Right renal pelvis (tissue), 4 donors: ENCODE measurements at places on chromosomes 1 and 21.

GRCh38 chr1:6091823-6092109, 46.1 kb downstream of the KCNAB2 start:
- DNase-seq: no peak

GRCh38 chr1:201400212-201400851, 1.2 kb upstream of the LAD1 start:
- DNase-seq: no peak

- no peak for DNase-seq
These were observed 45.4 kb downstream of the RPL5 start for GRCh38 chr1:92877081-92877711.

GRCh38 chr1:24257373-24257772, 61.8 kb upstream of the GRHL3 start:
- no peak for DNase-seq

DNA sequence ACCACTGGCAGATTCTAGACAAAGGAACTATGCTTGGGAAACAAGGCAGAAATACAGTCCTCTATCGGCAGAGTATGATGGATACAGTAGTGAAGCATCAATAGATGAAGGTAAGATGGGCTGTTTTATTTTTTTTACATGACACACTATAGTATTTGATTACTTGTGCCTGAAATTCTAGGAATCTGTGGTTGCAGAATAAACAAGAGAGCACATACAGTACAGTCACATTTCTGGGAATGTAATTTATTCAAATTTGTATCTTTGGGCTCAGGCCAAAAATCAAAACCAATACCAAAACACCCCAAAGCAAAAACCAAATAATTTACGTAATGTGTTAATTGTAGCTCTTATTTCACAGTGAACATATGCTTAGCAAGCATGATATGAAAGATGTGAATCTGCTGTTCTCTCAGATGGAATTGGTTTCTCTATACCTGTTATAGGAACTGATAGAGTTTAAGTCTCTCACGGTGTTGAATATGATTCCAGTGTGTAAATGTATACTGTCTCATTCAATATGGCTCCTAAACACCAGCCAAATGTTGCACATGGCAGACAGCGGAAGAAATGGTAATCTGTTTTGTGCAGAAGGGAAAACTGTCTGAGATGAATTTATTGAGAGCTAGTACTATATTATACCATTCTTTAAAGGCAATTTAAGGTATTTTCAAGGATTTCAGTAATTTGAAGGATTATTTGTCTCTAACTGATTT, 83.3 kb downstream of the SYT14 start:
- DNase-seq: no peak

DNA sequence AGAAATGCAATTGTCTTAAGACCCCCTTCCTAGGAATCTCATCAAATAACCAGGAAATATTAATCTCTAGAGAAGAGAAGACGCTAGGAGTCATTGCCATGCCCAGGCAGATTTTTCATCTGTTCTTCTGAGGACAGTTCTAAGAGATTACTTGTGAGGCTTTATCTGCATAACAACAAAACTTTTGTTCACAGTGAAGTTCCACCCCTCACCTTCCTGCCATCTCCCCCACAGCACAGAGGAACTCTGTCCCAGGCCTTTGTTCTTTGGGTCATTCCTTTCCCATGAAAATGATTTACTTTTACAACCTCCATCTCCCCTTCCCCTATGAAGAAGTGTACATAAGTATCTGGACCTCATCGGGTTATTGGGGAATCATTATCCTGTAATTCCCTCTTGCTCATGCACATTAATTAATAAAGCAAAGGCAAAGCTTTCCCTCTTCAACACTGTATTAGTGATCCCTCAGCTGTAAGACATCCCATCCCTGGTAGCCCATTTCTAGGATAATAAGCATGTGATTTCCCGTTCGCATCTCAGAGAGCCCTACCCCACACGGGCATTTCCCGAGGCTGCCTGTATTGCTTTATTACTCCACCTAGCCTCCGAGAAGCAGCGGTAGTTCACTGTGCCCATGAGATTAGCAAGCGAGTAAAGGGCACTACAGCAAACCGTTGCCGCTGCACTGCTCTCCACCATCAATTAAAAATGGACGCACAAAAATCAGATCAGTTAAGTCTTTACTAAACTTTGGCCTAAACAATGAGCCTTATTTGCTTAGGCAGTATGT, 384.4 kb upstream of the CAMK1G start:
- DNase-seq: no peak

DNA sequence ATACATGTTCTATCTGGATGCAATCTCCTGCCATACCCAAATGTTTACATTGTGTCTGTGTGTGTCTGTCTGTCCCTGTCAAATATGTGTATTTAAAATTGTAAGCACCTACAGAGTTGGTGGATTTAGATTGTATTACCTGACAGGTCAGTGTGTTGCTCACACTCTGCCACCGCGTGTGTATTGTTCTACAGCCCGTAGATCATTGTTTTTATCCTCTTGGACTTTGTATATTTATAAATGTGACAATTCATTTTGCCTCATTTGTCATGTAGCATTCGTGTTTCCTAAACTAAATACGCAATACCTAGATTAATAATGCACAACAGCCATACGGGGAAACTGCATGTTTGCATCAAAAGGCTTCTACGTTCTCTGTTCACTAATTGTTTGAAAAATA, 634 bp downstream of the ALG14 start:
- DNase-seq: no peak

- no peak for DNase-seq
These were observed 177.6 kb upstream of the OLFM3 start for GRCh38 chr1:102174259-102174863.

DNA sequence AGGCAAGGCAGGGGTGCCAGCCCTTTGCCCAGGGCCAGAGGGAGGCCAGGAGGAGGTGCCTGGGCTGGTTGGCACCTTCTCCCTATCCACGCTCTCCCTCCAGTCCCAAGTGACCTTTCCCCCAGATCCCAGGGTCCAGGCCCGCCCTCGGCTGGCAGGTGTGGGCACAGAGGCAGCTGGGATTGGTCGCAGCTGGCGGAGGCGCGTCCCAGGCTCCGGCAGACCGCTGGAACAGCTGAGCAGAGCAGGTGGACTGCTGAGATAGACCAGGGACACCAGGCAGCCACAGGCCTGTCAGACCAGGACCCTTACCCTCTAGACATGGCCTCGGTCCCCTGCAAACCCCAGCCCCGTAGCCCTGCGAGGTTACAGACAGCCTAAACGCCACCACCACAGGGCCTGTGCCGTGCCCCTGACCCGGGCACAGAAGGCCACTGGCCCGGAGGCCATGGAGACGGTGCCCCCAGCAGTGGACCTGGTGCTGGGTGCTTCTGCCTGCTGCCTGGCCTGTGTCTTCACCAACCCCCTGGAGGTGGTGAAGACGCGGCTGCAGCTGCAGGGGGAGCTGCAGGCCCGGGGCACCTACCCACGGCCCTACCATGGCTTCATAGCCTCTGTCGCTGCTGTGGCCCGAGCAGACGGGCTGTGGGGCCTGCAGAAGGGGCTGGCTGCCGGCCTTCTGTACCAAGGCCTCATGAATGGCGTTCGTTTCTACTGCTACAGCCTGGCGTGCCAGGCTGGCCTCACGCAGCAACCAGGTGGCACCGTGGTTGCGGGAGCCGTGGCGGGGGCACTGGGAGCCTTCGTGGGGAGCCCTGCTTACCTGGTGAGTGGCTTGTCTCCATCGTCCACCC, at the start of gene SLC25A34:
TSS of gene SLC25A34 (plus strand) at position 221 of the 854 bp plus-strand sequence. CDS start at position 449, 228 bp downstream.
- no peak for DNase-seq

GRCh38 chr1:92838519-92838918, 6.7 kb downstream of the RPL5 start:
- DNase-seq: no peak

DNA sequence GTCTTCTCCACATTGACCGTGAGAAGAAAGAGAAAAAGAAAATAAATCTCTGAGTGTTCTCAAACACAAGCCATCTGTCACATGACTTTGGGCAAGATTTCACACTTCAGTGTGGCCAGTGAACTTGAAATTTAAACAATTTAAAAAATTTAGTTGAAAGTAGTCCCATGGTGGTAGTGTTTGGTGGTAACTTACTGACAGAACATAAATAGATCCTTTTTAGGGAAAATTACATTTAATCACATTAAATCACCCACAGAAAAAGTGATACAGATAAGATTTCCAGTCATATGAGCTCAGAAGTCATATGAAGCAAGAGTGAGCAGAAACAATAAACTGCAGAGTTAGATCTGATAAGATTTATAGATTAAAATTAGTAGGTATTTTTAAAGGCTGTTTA, 31.9 kb upstream of the SGIP1 start:
- DNase-seq: no peak

GRCh38 chr1:246726255-246726679, 2.1 kb downstream of the SCCPDH start:
- DNase-seq: no peak

- no peak for DNase-seq
These were observed 162.5 kb upstream of the C1orf174 start for GRCh38 chr1:4062560-4062959.

DNA sequence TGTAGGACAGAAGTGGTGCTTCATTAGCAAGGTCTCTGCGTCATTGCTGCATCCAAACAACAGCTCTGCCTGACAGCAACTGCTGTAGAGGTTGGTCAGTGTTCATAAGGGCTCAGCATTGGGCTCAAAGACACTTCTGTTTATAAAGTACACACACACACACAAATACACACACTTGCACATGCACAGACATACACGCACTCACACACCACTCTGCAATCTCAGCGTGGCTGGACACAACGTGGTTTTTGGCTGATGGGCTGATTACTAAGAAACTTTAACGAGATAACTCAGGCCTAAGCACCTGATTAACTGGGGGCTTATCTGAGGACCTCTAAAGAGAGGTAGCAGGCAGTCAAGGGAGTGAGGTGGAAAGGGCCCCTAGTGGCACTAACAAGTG, 20.4 kb downstream of the CAMK1G start:
- DNase-seq: no peak

GRCh38 chr1:82849460-82849859, 1048.7 kb downstream of the ADGRL2 start:
- DNase-seq: no peak

DNA sequence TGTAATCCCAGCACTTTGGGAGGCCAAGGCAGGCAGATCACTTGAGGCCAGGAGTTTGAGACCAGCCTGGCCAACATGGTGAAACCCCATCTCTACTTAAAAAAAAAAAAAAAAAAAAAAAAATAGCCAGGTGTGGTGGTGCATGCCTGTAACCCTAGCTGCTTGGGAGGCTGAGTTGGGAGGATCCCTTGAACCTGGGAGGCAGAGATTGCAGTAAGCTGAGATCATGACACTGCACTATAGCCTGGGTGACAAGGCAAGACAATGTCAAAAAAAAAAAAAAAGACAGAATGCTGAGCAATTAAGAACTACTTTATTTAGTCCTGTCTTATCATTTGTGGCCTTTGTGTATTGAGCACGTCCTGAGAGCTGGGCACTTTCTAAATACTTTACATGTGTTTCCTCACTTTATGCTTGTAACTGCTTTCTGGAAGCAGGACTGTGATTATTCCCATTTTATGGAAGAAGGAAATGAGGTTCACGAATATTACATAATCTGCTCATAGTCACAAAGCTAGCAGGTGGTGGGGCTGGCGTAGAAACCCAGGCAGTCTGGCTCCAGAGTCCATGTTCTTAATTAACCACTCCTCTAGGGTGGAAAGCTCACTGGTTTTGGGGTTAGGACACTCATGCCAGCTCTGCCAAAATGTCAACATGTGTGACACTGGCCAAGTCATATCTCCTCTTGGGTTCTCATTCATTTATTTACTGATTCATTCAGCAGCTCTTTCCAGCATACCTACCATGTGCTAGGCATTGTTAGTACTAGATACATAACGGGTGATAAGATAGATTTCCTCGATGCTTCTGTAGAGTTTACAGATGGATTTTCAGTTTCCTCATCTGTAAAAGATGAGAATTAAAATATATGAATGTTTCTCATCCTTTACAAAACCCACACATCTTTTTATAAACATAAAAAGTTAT, 57.7 kb downstream of the DDR2 start:
- DNase-seq: no peak

- DNase-seq: no peak
These were observed 52.4 kb upstream of the PAX7 start for GRCh38 chr1:18578271-18578670.

- DNase-seq: no peak
These were observed 90.8 kb downstream of the ZP4 start for GRCh38 chr1:237799762-237800474.

- no peak for DNase-seq
These were observed 185.6 kb upstream of the NRIP1 start for GRCh38 chr21:15250384-15250783.

DNA sequence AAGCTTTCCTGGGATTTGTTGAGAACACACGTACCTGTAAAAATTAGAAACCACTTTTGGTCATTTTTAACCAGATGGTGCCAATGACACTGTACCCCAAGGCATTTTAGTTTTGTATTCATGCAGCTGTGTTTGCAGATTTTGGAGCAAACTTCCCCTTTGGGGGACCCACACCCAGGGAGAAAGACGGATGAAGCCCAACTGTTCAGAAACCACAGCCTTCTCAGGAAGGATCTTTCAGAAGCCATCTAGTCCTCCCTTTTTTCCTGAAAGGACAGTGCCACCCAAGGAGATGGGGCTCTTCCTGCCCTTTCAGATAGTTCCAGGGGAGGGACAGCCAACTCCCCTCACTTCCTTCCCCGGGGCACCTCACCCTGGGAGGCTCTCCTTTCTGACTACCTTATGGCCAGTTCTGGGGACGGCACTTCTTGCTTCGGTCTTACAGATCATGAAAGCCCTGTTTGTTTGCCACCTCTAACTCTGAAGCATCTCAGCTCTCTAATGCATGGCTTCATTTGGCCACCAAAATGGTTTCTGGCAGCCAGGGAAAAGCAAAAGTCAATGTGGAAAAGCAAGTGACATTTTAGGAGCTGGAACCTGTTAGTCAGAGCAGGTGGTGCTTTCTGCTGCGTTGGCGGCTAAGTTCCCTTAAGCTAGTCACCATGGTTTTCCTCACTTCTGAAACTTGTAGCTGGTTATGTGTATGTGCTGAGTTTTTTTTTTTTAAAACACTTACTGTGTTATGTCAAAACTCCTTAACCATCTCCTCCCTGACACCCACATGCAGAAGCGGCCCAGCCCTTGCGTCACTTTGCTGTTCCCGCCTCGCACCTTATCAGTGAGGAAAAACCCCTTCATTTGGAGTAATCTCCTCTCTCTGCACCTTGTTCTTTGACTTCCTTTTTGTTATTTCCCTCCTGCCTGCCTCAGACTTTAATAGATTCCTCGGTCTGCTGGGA, 10.1 kb downstream of the TMCC2 start:
- DNase-seq: no peak

- peak; percentile 67 for DNase-seq
These were observed 149.0 kb downstream of the IGSF21 start for GRCh38 chr1:18256282-18257235.

GRCh38 chr1:25608488-25609178, 8.0 kb upstream of the MAN1C1 start:
- no peak for DNase-seq

GRCh38 chr1:62530516-62531154, 66.7 kb upstream of the ANGPTL3 start:
- DNase-seq: peak; percentile 4

GRCh38 chr1:28058168-28058567, 30.2 kb downstream of the EYA3 start:
- no peak for DNase-seq

DNA sequence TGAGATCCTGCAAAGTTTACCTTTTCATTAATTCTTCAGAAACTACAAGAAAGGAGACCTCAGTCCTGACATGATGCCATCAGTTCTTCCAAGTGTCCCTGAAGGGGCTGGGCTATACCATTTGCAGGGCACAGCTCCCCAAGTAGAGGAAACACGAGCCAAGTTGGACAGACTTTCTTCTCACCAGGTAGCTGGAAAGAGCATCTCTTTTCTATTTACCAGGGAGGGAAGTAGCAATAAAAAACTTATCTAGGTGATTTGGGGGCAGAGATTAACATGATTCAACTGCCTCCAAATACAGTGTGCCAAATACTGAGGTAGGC, 103.9 kb upstream of the KCND3 start:
- no peak for DNase-seq
